ENCODE measurements at places on chromosomes 5 and 9.

- no peak for DNase-seq
These were observed 16.2 kb upstream of the ERAP1 start for GRCh38 chr5:96823900-96824380.

- DNase-seq = no peak
These were observed 431.6 kb downstream of the ICE1 start for GRCh38 chr5:5854087-5854486.

DNA sequence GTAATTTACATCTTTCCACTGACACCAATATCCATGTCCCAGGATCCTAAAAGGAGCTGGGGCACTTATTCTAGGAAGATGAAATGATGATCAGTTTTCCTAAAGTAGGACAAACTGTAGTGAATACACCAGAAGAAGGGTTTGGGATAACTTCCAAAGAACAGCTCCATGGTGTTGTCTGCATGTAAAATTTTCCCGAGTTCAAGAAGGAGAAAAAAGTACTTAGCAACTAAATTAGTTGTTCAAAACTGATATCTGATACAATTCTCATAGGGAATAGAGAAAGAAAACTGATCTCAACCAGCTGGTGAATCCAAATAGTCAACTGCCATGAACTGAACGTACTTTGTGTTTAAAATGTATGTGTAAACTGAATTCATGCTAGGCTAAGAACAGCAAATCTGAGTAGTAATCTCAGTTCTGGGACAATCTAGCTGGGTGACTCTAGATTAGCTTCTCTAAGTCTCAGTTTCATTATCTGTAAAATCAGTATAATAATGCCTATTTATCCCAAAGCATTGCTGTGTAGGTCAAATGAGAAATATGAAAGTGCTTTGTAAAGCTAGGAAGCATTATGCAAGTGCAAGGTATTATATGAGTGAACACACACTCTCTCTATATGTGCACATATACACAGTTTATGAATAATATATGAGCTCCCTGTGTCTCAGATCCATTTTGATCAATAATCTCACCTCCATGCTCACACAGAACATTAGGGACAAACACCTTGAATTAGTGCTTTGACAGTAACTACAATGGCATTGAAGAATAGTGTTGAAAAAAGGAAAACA is 357.7 kb downstream of the SLIT3 start:
- DNase-seq = no peak

- DNase-seq = peak; percentile 55
These were observed 14.2 kb upstream of the NRARP start for GRCh38 chr9:137316012-137316981.

DNA sequence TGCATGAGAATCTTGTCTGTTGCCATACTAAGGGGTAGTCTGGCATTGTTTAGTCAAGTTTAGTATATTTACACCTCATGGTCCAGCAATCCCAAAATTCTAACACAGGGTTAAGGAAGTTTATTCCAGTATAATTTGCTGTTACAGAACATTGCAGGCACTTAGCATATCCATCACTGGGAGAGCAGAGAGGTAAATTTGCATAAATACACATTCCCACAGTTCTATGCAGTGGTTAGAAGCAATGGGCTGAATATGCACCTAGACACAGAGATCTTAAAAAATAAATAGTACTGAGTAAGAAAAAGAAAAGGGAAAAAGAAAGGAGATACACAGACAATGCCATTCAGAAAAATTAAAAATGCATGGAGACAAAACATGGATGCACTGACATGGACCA is 692.3 kb upstream of the MEF2C start:
- no peak for DNase-seq

DNA sequence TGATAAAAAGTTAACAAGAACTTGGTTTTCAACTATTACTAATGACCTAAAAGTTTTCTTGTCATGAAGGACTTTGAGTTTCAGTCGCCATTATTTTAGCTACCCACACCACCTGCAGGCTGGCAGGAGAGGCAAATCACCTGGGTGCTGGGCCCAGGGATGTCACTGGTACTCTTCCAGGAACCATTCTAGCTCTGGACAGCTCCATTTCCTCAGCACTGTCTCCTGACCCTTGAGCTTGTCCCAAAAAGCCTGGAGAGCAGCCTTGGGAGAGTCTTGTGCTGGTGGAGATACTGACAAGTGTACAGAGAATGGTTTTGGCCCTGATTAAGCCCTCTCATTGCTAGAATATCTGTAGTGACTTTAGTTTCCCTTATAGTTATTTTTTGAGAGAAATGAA is 1924.1 kb upstream of the WWC1 start:
- DNase-seq = no peak

GRCh38 chr9:20790721-20791120 is 106.7 kb downstream of the FOCAD start:
- DNase-seq = no peak

All from NCI-H1436 (cell line).